ENCODE measurements at places on chromosomes 11 and 22.

- no peak for DNase-seq
These were observed 22.1 kb downstream of the CD44 start for GRCh38 chr11:35160902-35161597.

GRCh38 chr11:126434950-126435335, 79.5 kb downstream of the ST3GAL4 start:
- no peak for DNase-seq

DNA sequence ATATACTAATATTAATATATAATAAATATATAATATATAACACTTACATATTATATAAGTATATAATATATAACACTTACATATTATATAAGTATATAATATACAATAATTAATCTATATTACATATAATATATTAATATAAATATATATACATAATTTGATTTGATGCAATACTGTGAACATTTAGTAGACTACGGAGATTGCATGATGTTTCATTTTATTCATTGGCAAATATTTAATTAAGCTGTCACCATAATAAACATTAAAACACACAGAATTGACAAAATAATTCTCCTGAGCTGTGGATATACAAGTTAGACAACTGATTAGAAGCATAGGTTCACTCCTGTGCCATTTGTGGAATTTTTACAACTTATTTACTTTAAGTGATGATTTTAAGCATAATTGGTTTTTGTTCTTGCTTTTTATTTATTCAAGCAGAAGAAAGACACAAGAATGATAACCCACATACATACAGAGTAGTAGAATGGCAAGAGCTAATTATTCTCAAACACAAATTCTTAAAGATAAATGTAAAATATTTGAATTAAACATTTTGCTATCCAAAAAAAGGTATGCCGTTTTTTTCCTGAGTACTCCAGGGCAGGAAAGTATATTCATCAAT, 65.8 kb upstream of the TOP3B start:
- DNase-seq: no peak

GRCh38 chr11:22304337-22304961, 33.7 kb upstream of the SLC17A6 start:
- no peak for DNase-seq

DNA sequence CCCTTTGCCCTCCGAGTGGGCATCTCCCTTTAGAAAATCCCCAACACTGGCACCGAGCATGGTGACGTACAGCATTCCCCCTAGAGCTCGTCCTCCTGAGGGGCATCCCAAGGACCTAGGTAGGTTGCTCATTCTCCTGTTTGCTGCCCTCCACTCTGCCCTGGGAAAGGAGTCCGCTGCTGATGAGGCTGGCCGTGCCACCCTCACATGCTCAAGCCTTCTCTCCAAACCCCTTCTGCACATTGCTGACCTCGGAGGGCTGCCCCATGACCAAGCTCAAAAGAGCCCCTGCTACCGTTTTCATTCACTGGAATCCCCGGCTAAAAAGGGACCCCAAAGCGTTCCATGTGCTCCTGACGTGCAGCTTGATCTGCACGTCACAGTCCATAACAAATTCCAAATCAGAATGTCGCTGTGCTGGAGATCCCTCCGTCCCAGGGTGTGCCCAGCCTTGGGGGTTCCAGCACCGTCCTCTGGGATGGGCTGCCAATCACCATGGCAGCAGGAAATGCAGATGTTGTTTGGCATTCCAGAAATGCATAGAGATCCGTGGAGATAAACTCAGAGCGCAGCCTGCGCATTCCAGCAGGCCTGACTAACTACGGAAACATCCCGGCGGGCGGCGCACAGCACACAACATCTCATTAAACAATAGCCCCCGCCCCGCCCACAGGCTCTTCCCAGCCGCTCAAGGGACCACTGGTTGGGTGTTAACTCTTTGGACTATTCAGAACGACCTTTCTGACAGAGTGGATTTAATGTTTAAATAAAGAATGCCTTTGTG, 26.3 kb upstream of the GNB1L start:
- no peak for DNase-seq

- DNase-seq: no peak
These were observed 8.2 kb downstream of the CBX7 start for GRCh38 chr22:39144101-39144767.

All from nucleus accumbens (tissue), 56 donors.